ENCODE measurements at places on chromosomes 2 and 18.

DNA sequence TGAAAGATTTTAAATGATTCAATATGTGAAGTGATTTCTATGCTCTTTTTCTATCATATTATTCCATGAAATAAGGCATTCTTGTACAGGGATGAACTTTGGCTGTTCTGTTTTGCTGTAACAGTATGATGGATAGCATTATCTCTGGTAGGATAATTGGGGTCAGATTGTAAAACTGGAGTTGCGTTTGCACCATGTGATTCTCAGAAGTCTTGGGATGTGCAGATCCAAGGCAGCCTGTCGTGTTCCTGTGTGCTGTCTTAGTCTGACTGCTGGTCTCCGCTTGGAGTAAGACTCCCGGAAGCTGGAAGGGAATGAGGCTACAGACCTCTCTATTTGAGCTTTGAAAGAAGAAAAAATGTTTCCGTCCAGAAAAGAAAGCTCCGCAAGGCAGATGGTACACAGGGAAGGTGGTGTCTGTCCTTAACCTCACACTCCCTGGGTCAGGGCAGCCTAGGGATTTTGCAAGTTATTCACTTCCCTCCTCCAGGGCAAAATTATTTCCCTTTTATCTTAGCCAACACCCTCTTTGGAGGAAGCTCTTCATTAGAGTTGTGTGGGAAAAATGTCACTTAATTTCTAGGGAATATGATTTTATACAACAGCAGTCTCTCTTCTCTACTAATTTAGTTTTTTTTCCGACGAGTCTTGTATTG, 250.6 kb downstream of the PTPRM start:
- no peak for DNase-seq

GRCh38 chr2:24881623-24882022, 38.4 kb downstream of the ADCY3 start:
- DNase-seq: no peak

- DNase-seq: no peak
Observed at GRCh38 chr2:217220228-217221013, 360.6 kb upstream of the TNP1 start.

DNA sequence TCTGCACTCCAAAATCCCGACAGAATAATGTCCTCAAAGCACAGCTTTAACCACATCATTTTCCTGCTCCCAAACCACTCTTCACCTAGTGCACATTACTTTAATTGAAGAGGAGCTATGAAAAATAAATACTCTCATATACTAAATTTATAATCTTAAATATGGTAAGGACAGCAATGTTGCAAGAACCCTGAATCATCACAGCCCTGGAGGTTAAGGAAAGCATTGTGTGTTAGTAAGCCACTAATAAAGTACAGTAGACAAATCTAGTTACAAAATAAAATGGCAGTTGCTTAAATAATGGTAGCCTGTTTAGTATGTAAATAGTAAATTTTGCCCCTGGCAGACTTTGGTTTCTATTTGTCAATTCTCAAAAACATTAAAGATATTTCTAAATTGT, 27.0 kb upstream of the CCDC178 start:
- DNase-seq: no peak

DNA sequence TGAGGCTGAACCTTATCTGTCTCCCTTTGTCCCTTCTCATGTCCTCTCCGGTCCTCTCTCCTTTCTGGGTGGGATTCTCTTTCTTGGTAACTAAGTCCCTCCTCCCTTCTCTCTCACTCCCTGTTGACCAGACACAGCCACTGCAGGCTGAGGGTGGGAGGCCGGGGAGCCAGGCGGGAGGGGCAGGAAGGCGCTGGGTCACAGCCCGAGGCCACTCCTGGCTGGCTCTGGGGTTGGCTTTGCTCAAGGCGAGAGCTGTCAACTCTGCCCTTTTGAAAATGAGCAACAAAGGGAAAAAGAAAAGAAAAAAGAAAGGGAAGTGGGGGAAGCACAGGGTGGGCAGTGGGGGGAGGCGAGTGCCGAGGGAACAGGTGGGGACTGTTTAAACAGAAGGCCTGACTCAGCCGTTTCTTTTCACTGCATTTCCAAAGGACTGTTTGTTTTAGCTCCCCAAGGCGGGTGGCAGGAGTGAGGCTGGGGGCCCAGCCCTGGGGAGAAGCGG, 70.5 kb upstream of the IGFBP5 start:
- DNase-seq: no peak

DNA sequence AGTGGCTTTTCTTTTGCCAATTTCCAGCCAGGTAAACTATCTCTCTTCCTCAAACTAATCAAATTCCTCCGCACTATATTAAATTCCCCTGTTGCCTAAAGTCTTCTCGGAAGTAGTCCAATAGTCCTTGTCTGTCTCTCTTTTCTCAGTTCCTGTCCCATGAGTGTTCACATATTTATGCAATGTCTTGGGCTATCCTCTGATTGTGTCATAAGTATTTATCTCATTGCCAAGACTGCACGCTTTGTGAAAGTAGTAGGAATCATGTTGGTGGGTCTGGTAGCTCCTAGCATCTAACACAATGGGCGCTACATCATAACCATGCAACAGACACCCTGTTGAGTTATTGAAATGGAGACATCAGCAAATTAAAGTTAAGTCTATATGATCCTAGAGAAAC, 59.9 kb upstream of the POU3F3 start:
- DNase-seq: no peak

GRCh38 chr18:79400591-79401381, 5.1 kb downstream of the NFATC1 start:
- DNase-seq: no peak

GRCh38 chr2:62743506-62743905, 38.0 kb downstream of the EHBP1 start:
- DNase-seq: no peak

- DNase-seq: peak; percentile 59
Observed at GRCh38 chr18:5868218-5868854, 27.0 kb downstream of the TMEM200C start.

GRCh38 chr2:9918275-9918674, 33.2 kb upstream of the GRHL1 start:
- DNase-seq: no peak

- no peak for DNase-seq
Observed at GRCh38 chr2:197674060-197674459, 1.3 kb downstream of the RFTN2 start.

DNA sequence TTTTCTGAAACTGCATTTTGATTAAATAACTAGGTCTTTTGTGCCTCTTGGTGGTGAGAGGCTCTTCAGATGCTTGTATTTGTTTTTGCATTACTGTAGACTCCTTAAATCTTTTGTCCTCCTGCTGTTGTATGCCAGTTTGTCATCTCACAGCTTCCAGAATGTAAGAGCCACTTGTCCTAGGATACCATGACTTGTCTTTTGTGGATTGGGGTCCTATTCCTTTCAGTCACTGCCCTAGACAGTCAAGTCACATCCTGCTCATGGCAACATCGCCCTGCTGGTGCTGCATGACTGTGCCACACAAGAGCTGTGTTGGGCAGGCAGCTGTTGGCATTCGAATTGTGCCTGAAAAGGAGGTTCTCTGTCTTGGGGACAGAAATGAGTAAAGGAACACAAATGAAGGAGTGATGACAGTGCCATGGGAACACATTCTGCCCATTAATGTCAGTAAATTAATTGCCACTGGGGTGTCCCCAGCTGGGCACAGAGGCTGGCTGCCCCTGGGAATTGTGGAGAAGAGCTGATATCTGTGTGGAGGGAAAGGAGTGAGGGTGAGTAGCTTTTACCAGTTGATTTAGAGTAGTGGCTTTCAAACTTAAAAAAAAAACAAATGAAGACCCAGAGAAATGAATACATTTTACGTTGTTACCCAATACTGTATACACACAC, 140.3 kb downstream of the ARL6IP6 start:
- DNase-seq: no peak

DNA sequence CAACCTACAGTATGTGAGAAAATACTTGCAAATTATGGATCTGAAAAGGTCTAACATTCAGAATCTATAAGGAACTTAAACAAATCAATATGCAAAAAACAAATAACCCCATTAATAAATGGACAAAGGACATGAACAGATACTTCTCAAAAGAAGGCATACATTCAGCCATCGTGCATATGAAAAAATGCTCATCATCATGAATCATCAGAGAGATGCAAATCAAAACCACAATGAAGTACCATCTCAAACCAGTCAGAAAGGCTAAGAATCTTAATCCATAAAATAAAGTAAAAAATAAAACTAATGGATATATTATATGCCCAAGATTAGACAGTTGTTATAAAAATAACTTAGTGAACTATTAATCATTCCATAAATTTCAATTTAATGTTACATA, 154.0 kb downstream of the CALCRL start:
- no peak for DNase-seq

DNA sequence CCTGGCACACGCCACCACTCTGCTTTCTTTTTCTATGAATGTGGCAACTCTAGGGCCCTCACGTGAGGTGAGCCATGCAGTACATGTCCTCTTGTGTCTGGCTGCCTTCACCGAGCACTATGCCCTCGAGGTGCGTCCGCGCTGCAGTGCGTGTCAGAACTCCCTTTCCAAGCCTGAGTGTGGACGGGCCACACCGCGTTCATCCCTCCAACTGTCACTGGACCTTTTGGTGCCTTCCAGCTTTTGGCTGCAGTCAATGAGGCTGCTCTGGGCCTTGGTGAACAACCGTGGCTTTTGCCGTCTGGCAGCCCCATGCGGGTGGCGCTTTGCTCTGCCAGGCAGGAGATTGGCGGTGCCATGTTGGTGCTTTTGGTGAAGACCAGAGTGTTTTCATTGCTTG, 74.0 kb downstream of the TSHZ1 start:
- DNase-seq: no peak

DNA sequence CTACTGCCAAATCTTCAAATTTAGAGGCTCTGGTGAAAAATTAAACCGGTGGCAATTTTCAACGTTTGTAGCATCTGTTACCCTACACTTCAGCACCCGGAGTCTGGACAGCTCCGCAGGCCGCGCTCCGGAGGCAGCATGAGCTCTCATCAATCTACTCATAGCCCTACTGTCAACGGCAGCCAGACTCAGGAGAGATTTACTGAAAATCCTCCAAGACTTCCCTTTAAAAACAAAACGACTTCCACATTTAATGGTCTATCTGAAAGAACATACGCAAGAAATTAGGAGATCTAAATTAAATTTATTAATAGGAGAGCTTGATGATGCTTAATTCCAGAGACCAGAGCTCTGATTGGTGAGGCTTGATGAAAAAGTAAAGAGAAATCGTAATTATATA, 970 bp upstream of the ADCYAP1 start:
- peak; percentile 5 for DNase-seq

- no peak for DNase-seq
Observed at GRCh38 chr2:83784947-83785346, 674.1 kb downstream of the SUCLG1 start.

GRCh38 chr18:51226068-51226467, 28.6 kb upstream of the MEX3C start:
- DNase-seq: no peak

- no peak for DNase-seq
Observed at GRCh38 chr2:174608866-174609214, 11.2 kb upstream of the WIPF1 start.

GRCh38 chr2:11572996-11573395, 39.2 kb downstream of the GREB1 start:
- DNase-seq: no peak

DNA sequence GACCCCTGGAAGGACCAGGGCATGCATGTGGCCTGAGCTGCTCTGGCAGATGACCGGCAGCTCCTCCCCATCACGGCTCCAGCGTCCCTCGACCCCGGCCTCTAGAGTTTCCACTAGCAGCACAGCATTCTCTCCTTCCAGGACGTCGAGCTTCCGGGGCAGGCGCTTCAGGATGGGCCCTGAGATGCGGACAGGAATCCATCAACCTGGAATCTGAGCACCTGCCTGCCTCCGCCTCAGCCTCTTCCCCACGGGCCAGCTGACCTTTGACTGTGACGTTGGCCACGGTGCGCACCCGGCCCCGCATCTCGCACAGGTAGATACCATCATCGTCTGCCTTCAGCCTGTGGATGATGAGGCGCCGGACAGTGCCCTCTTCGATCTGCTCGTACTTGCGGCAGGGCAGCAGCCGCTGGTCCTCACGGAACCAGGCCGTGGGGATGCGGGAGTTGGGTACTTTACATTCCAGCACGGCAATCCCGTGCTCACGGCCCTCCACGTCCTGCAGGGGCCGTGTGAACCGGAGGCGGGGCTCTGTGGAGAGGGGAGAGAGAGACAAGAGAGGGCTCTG, 3.5 kb downstream of the OBSL1 start:
- DNase-seq: no peak

DNA sequence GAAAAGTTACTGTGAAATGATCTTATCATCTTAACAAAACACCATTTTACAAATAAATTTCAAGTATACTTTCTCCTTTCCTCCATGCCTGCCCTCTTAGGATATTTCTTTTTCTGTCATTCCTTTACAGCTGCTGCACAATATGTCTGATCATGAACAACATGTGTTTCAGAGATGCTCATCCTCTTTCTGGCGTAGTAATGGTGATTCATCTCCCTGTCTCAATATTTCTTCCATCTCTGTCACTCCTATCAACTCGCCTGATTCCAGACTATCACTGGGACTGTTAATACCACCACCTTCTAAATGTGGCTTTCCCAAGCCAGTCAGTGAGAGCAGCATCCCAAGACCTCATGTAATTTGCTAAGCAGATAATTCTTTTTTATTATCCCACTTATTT, 290.5 kb downstream of the GULP1 start:
- DNase-seq: no peak

GRCh38 chr2:182404975-182405561, 21.8 kb downstream of the PDE1A start:
- no peak for DNase-seq

DNA sequence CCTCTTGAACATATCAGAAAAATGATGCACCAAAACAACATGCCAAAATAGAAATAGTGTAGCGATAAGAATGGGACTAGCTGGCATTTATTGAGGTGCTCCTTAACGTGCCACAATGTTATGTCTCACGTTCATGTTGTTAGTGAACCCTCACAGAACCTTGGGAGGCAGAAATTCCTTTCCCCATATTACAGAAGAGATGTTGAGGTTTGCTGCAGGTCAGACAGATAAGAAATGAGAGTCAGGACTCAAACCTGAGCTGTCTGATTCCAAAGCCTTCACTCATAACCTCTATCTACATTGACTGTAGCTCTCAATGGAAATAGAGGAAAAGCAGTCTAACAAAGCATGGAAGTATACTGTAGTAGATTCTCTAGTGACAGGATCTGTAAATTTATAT, 163.3 kb upstream of the STK17B start:
- DNase-seq: no peak

GRCh38 chr2:9423922-9424272, 443 bp downstream of the CPSF3 start:
- DNase-seq: no peak
